GM19239 (cell line): ENCODE measurements at places on chromosomes 7 and 10.

DNA sequence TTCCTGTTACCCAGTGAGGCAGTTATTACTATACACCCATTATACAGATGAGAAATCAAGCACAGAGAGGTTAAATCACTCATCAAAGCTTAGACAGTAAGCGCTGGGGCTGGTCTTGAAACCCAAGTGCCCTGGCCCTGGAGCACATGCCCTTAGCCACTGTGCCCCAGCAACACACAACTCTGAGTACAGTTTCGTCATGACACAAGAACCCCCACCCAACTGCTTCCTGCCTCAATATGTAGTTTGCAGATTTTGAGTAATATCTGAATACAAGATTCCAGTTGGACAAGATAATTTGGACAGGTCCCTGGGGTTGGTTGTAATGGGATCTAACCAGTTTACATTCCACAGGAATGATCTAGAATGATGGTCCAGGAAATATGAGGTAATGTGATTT, 62.8 kb downstream of the SH3PXD2A start:
- DNase-seq: no peak

- no peak for DNase-seq
Measured at GRCh38 chr10:129481641-129482040, 14.6 kb downstream of the MGMT start.

- DNase-seq: no peak
Measured at GRCh38 chr10:1486841-1487687, 250.3 kb downstream of the ADARB2 start.

- no peak for DNase-seq
Measured at GRCh38 chr10:62230344-62231121, 38.1 kb downstream of the RTKN2 start.

GRCh38 chr10:50585921-50586739, 37.6 kb downstream of the SGMS1 start:
- no peak for DNase-seq

GRCh38 chr10:64158551-64158950, 637.4 kb downstream of the REEP3 start:
- DNase-seq: no peak

GRCh38 chr7:104604706-104605105, 276.3 kb downstream of the LHFPL3 start:
- DNase-seq: no peak
